DMS153 (cell line): ENCODE measurements at places on chromosomes 3 and 15.

DNA sequence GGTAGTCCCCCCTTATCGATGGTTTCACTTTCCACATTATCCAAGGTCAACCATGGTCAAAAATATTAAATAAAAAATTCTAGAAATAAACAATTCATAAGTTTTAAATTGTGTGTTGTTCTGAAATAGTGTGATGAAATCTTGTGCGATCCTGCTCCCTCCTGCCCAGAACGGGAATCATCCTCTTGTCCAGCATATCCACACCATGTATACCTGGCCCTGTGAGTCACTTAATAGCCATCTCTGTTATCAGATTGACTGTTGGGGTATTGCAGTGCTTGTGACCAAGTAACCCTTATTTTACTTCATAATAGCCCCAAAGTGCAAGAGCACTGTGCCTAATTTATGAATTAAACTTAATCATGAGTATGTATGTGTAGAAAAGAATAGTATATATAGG is 19.1 kb downstream of the FAM81A start:
- no peak for DNase-seq

DNA sequence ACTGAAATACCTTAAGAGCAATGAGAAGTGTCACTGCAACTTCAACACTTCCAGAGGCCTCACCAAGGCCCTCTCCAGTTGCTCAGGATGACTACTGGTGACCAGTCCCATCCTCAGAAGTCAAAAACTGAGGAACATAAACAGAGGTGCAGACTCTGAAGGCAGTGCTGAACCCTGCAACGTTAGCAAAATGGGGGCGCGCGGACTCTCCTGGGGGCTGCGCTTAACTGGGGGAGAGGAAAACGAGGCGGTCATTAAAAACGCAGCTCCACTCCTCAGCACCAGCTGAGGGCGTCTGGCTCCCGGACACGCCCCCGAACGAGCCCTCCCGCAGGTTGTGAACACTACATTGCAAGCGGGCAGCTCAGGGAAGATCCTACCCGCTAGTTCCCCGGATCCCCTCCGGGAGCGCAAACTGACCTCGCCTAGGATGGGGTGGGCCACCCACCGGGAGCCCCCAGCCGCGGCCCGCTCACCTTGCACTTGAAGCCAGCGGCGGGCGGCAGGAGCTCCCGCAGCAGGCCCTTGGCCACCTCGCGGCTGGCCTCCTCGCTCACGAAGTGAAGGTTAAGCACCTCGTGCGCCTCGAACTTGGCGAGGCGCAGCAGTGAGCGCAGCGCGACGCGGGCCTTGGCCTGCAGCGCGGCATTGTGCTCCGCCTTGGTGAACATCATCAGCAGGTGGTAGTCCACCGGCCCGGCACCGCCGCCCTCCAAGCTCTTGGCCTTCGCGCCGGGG is 711 bp downstream of the XXYLT1 start:
- DNase-seq, result no peak

GRCh38 chr15:40365016-40365415 is 7.0 kb downstream of the DISP2 start:
- no peak for DNase-seq

DNA sequence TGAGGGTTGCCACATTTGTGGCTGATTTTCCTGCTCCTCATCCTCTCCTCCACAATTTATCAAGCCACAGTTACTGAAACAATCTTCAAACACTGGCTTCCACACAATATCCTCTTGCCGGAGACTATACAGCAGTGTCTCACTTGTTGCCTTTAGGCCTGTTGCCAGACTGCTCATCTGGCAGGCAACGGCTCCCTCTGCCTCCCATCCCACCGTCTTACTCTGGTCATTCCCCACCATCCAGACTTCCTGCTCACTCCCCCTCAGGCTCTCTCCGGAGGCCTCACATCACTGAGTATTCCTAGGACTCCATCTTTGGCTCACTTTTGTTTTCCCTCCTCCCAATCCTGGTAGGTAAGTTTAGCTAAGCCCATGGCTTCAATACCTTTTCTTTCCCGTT is 301.9 kb downstream of the IL20RB start:
- no peak for DNase-seq

GRCh38 chr15:99139276-99139675 is 34.4 kb downstream of the SYNM start:
- no peak for DNase-seq

DNA sequence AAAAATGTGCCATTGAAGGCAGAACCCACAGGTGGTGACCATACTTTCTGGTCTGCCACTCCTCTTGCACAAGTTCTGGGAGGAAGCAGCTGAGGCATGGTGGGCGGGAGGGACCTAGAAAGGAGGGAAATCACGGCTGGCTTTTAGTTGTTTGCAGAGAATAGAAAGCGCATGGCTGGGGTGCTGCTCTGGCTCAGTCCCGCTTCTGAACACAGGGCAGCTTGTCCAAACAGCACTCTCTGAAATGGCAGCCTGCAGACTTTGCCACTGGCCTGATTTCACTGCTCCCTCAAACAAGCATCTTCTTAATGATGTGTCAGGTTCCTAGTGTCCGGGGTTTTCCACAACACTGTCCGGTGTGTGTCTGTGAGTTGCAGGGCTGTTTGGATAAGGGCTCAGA is 76.7 kb downstream of the AAGAB start:
- DNase-seq, result no peak

- DNase-seq, result no peak
These were observed 16.9 kb upstream of the PRKCI start for GRCh38 chr3:170205302-170205701.

DNA sequence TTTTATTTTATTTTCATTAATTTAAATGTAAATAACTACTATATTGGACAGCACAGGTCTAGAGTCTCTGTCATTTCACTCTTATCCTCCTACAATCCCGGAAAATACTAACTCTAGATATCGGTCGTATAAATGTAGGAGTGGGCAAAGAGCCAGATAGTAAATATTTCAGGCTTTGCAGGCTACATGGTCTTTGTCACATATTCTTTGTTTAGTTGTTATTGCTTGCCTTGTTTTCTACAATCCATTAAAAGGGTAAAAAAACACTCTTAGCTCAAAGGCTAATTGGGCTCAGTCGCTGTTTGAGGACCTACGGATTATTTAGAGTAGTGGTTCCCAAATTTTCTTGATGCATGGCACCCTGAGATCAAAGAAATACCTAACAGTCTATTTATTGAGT is 1.7 kb downstream of the KNL1 start:
- DNase-seq, result no peak

DNA sequence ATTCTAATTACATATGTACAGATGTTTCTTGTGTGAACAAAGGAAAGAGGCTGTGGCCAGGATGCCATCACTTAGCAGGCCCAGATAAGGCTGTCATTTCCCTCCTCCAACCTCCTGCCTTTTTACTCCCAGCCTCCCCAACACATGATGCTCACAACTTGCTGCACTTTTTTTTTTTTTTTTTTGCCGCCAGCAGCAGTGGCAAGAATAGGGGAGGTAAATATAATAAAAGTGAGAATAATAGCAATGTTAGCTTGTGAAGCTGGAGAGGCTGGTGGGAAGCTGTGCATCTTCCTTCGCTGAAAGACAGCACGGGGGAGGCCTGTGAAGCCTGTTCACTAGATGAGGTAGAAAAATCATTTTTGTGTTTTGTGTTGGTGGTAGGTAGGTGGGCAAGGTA is 42.5 kb upstream of the MYO5C start:
- DNase-seq, result no peak

DNA sequence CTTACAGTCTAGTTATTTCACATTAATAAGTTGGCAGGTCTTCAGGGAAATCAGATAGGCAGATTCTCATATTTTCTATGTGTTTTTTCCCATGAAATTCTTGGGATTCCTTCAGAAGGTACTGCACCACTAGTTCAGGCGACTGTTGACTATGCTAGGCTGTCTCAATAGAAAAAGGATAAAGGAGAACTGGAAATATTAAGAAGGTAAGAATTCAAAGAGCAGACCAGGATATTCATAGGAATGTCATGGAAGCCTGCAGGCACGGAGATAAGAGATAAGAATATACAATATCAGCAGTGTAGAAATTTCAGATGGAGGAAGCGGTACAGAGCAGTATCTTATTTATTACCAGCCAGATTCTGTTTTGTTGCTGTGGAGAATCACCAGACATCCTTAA is 432.1 kb upstream of the MDFIC2 start:
- no peak for DNase-seq

DNA sequence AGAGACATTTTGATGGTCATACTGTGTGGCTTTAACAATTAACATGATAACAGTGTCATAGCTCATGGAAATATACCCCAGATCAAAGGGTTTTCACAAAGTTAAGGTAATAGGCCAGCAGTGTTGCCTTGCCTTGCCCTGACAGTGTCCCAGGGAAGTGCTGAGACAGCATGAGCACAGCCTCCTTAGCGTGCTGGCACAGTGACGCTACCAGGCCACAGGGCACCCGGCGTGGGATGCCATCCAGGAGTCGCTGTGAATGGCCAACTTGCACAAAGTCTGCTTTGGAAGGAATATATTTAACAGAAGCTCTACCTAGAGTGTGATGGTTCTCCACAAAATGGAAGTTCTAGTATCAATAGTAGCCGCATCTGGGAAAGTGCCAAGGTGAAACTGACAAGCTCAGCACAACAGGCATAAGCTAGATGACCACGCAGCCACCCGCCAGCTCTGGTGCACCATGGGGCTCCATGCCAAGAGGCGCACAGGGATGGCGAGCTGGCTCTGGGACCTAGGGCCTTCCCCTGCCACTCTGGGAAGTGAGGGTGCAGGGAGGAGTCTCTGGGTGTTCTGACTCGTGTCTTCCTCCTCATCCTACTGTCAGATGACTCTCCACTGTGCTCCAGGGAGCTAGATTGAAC is 86.2 kb downstream of the GABRB3 start:
- no peak for DNase-seq

DNA sequence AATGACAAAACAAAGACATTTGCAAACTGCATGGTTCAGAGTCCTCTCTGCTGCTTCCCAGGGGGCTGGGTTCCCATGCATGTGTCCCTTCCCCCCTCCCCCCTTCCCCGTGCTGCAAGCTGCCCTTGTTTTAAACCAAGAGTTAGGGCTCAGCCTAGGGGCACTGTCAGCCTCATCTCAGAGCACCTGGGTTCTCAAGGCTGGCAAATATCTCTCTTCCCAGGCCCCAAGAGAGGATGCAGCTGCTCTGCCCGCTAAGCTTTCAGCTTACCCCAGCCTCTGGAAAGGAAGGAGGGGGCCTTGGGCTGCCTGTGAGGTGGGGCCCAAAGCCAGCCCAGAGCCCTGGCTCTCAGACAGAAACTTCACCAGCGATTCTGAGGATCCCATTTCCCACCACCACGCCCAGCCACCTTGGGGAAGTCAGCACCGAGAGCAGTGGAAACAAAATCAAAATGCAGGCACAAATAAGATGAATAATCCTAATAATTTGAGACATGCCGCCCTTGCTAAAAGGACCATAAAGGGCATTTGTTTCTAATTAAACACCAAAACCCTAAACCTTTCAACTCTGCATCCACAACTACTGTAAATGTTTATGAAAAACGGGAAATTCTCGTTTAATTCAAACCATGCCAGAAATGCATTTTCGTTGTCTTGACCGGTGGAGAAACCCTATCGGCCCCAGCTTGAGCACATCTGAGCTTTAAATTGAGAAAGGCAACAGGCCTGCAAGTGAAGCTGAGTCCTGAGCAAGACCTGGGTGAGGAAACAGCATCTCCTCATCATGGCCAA is 67.7 kb upstream of the WNT5A start:
- DNase-seq, result no peak
